ENCODE measurements at places on chromosomes 11 and 22.

DNA sequence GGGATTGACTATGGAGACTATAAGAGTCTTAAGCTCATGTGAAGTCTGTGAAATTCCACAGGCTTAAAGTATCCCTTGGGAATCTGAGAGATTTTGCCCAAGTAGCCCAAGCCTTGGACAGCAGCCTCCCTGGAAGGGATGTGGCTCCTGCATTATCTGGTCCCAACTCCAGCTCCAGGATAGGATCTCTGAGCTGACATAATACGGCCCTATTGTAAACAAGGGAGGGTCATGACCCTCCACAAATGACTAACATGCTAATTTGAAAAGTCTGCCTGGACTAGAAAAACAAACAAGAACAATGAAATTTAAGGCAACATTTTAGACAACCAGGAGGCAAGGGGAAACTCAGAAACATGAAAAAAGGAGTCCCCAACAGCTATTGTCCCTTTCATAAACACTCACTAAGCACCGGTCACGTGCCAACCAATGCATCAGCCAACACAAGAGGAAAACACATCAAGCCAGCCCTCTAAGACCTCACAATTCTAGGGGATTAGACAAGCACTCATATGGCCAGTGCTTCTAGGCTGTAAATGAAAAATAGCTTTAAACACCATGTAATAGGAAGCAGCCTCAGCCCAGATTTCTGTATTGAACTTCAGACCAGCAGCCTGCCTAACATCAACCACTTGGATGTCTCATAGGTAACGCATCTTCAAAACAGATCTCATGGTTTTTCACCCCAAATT is 101.2 kb upstream of the TIMP3 start:
- no peak overlapping the region for H3K4me3 ChIP-seq
- peaks cover 43% of the 10 kb centered on the region for H3K27me3 ChIP-seq
- H3K4me1 ChIP-seq: no peaks in the 10 kb centered on the region
- no peaks in the 10 kb centered on the region for H3K36me3 ChIP-seq

GRCh38 chr11:134751031-134751585 is 339.1 kb upstream of the B3GAT1 start:
- DNase-seq: no peak
- peaks cover 94% of the 10 kb centered on the region for H3K27me3 ChIP-seq
- no peak overlapping the region for H3K27ac ChIP-seq
- no peaks in the 10 kb centered on the region for H3K36me3 ChIP-seq

DNA sequence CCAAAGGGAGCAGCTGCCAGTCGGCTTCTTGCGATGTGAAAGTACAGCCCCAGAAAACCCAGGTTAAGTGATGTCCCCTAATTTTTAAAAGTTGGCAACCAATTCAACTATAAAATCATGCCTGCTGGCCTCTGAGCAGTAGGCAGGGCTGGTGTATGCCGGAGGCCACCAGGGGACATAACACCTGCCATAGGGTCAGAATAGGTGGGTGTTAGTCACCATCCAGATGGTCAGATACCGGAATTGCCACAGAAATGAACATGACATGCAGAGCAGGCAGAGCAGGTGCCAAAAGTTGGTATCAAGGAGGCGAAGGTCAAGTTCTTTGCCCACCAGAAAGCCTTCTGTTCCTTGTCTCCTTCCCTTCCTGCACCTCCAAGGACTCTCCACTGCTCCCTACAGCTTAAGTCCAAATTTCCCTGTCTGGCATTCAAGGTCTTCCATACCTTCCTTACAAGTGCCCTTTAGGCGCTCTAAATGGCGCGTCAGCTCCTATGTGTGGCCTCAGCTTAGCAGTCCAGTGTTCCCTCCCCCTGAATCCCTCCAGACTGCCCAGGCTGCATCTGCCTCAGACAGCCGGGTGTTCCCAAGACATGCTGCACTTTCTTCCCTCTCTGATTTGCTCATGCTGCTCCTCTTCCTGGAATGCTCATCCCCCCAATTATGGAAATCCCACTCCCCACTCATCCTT is 45.1 kb downstream of the PTPRJ start:
- H3K27me3 ChIP-seq: no peaks in the 10 kb centered on the region
- peaks cover 22% of the 10 kb centered on the region for H3K36me3 ChIP-seq
- peak overlapping the region; percentile 37 for H3K4me3 ChIP-seq
- H3K27ac ChIP-seq: peak overlapping the region; percentile 51

GRCh38 chr11:76265771-76266241 is 59.5 kb upstream of the WNT11 start:
- DNase-seq: no peak
- H3K4me3 ChIP-seq: no peak overlapping the region
- no peaks in the 10 kb centered on the region for H3K27me3 ChIP-seq
- no peaks in the 10 kb centered on the region for H3K36me3 ChIP-seq

GRCh38 chr22:47056776-47057470 is 294.5 kb downstream of the TBC1D22A start:
- H3K4me3 ChIP-seq: no peak overlapping the region
- peaks cover 24% of the 10 kb centered on the region for H3K4me1 ChIP-seq
- peaks cover 22% of the 10 kb centered on the region for H3K36me3 ChIP-seq
- no peak overlapping the region for H3K27ac ChIP-seq
- no peak for DNase-seq

GRCh38 chr22:17397756-17398547 is 28.7 kb downstream of the CECR2 start:
- H3K4me1 ChIP-seq: no peaks in the 10 kb centered on the region
- DNase-seq: no peak
- H3K27me3 ChIP-seq: no peaks in the 10 kb centered on the region
- no peak overlapping the region for H3K4me3 ChIP-seq
- H3K36me3 ChIP-seq: no peaks in the 10 kb centered on the region

DNA sequence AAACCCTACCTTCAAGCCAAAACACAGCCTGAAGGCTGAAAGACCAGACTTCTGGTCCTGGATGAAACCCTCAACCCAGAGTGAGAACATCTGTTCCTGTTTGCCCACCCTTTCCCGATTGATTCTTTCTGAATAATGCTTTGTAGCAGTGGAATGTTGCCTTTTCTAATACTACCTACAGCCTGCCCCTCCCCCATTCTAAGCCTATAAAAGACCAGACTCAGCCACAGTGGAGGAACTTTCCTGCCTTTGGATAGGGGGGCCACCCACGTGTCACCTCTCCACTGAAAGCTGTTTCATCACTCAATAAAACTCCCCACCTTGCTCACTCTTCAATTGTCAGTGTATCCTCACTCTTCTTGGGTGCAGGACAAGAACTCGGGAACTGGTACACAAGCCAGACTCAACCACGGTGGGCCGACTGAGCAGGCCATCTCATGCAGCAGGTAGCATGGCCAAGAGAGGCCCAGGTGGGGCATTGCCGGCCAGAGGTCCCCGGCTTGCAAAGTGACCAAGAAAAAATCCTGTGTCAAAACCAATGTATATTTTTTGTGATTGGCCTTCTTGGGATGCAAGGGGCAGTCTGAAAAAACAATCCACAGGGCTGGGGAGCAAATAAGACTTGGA is 6.6 kb upstream of the APOL6 start:
- H3K27ac ChIP-seq: no peak overlapping the region
- H3K36me3 ChIP-seq: peaks cover under 1% of the 10 kb centered on the region
- no peak overlapping the region for H3K4me3 ChIP-seq
- H3K27me3 ChIP-seq: peaks cover 22% of the 10 kb centered on the region
- no peak for DNase-seq

DNA sequence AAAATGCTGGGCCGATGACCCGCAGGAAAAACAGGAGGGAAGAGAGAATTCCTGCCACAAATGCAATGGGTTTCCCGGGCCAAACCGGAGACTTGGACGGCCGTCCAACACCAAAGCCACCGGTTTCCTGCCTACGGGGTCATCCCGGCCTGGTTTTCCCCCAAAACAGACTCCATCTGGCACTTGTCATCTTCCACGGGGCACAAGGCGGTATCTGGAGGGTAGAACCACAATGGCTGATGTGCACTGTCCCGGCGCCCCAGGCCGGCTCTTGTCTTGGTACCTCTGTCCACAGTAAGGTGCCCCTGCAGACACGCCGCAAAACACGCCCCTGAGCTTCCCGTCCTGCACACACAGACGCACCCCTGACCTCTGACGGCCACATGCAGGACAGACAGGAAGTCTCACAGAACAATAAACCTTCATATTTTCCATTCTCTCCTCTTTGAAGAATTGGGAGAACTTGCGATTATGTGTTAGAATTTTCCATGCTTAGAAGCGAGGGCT is 20.1 kb downstream of the CELSR1 start:
- no peak for DNase-seq
- no peak overlapping the region for H3K27ac ChIP-seq
- peaks cover 25% of the 10 kb centered on the region for H3K27me3 ChIP-seq
- H3K4me1 ChIP-seq: peaks cover 4% of the 10 kb centered on the region
- no peaks in the 10 kb centered on the region for H3K36me3 ChIP-seq
- H3K4me3 ChIP-seq: no peak overlapping the region

DNA sequence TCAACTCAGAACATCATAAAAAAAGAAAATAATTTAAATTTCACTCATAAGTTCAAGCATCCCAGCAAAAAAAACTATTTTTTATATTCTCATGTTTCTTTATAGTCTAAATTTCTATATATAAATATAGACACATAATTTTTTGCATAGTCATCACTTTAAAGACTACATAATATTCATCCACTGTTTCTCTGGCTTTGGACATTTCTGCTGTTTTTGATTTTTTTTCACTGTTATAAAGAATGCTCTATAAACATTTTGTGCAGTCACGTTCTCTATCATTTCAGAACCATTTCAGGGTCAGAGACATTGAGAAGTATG is 59.7 kb upstream of the CLPB start:
- H3K36me3 ChIP-seq: no peaks in the 10 kb centered on the region
- no peak overlapping the region for H3K27ac ChIP-seq
- no peaks in the 10 kb centered on the region for H3K27me3 ChIP-seq
- H3K4me1 ChIP-seq: peaks cover 12% of the 10 kb centered on the region

GRCh38 chr11:126352934-126353801 is 2.3 kb upstream of the ST3GAL4 start:
- H3K27ac ChIP-seq: peak overlapping the region; percentile 7
- DNase-seq: no peak

DNA sequence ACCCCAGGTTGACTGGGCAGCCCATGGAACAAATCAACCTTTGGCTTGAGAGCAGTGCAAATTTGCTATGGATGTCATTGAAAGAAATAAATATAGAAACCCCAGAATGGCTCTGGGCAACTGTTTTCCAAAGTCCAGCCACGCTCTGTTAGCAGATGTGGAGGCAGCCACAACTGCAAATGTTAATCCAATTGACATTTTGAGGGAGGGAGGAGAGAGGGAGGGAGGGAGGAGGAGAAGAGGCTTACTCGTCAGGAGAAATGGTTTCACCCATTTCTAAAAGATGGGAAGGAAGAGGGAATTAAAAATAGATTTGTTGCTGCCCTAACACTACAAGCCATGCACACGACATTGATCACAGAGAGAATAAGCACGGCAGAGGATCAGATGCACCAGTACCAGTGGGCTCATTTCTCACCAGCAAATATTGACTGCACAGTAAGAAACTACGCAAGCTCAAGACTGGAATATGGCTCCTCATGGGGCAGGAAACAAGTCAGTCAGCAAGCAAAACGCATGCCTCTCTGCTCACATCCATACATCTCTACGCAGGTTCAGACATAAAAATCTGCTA is 229.1 kb downstream of the LARGE1 start:
- no peaks in the 10 kb centered on the region for H3K4me1 ChIP-seq
- H3K4me3 ChIP-seq: no peak overlapping the region
- H3K36me3 ChIP-seq: peaks cover 3% of the 10 kb centered on the region
- DNase-seq: no peak
- no peak overlapping the region for H3K27ac ChIP-seq

- peaks cover 27% of the 10 kb centered on the region for H3K4me1 ChIP-seq
- DNase-seq: peak; percentile 41
- no peaks in the 10 kb centered on the region for H3K27me3 ChIP-seq
- peak overlapping the region; percentile 76 for H3K27ac ChIP-seq
- peaks cover 16% of the 10 kb centered on the region for H3K36me3 ChIP-seq
- H3K4me3 ChIP-seq: peak overlapping the region; percentile 98
These were observed 2.2 kb upstream of the SIGIRR start for GRCh38 chr11:416757-417621.

DNA sequence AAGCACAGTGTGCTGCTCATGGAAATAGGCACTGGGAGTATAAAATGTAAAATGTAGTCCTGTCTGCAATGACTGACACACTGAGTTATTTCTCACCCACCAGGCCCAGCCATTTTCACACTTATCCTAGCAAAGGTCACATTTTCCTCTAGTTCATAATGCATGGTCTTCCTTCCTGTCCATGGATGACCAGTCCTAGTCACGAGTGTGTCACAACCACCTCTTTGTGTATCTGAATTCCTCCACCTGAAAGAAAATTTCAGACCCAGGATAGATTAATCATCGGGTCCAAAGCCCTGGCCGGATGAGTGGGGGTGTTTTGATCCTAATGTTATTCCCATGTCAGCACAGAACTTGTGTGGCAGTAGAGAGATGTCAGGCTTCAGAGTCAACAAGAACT is at the start of gene MRGPRX4:
MRGPRX4 (plus strand) TSS at position 172 of the 400 bp plus-strand sequence. CDS start 420 bp downstream, outside the sequence.
- no peak within 1 kb of the TSS for H3K4me3 ChIP-seq
- DNase-seq: no peak
- no peaks in the 10 kb centered on the region for H3K36me3 ChIP-seq
- H3K27ac ChIP-seq: no peak within 1 kb of the TSS
- H3K4me1 ChIP-seq: peaks cover 4% of the 10 kb centered on the region

GRCh38 chr11:11472106-11472505 is 119.1 kb upstream of the CSNK2A3 start:
- H3K27me3 ChIP-seq: peaks cover 7% of the 10 kb centered on the region
- no peaks in the 10 kb centered on the region for H3K4me1 ChIP-seq
- H3K27ac ChIP-seq: no peak overlapping the region
- H3K4me3 ChIP-seq: no peak overlapping the region

GRCh38 chr11:99818991-99819390 is 798.2 kb downstream of the CNTN5 start:
- H3K4me1 ChIP-seq: no peaks in the 10 kb centered on the region
- no peak overlapping the region for H3K27ac ChIP-seq
- H3K4me3 ChIP-seq: no peak overlapping the region
- H3K36me3 ChIP-seq: no peaks in the 10 kb centered on the region
- no peaks in the 10 kb centered on the region for H3K27me3 ChIP-seq

DNA sequence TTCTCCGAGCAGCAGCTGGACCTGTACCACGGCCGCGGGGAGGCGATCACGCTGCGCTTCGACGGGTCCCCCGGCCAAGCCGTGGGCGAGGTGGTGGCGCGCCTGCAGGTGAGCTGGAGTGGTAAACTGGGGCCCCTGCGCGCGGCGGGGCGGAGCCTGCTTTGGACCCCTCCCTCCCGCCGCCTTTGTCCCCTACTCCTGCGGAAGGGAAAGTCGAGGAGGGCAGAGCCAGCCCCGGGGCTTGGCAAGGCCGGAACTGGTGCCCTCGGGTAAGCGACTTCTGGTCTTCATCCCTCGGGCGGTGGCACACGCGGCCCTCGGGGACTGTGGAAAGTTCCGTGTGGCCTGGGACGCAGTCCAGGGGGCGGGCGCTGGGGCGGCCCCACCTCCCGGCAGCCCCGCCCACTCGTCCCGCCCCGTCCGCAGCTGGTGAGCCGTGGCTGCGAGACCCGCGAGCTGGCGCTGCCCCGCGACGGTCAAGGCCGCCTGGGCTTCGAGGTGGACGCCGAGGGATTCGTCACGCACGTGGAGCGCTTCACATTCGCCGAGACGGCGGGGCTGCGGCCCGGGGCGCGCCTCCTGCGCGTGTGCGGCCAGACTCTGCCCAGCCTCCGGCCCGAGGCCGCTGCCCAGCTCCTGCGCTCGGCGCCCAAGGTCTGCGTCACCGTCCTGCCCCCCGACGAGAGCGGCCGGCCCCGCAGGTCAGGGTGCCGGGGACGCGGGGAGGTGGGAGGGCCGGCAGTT is 9.2 kb downstream of the SIPA1 start:
- DNase-seq: no peak
- H3K27me3 ChIP-seq: no peaks in the 10 kb centered on the region
- peaks cover 88% of the 10 kb centered on the region for H3K36me3 ChIP-seq
- H3K27ac ChIP-seq: peak overlapping the region; percentile 93

Data from effector memory CD8-positive, alpha-beta T cell (primary cell).